ENCODE measurements at places on chromosomes 5 and 9.

- no peak for DNase-seq
Measured at GRCh38 chr5:138978080-138978479, 102.9 kb upstream of the LRRTM2 start.

DNA sequence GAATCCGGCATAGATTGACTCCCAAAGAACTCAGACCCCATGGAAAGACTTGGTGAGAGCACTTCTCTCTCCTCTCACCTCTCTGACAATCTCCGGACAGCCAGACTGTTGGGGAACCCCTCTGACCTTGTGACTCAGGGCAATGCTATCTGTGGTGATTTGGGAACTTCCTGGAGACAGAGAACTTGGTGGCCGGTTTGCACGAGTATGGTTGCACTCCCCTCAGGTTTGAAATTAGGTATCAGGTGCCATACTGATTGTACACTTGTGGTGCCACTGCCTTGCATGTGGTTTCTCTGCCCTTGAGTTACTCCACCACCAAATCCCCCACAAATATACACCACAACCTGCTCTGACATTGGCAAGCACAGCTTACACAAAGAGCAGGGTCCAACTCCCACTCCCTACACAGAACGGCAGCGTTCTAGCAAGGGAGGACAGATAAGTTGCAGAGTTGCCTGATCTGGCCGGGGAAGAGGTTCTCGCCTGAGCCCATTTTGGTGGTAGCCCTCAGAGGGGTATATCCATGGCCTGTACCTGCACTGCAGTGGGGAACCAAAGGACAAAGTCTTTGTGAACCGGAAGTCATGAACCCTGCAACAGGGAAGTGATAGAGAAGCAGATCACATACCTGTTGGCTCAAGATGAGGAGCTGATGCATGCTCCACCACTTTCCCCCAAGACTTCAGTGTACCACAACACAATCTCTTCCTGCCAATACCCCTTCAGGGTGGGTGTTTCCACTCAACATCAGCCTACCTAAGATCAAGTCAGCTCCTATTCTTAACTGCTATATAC, 255.1 kb downstream of the MCTP1 start:
- no peak for DNase-seq

- DNase-seq: no peak
Measured at GRCh38 chr9:113228130-113228665, 6.9 kb downstream of the SLC31A1 start.

DNA sequence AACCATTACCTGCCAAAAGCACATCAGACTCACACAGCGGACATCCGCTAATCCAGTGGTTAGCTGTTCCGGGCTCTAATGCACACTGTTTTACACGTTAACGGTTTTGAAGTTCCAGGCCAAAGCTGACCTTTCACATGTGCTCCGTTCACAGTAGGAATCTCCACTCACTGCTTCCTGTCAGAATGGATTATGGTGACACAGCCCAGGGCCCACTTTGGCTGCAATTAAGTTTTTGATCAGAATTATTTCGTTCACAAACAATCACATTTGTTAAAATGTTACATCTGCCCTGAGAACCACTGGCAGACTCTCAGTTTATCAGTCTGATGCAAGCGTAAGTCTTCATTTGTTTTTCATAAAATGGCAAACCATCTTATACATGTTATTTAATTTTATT, 30.2 kb upstream of the CATSPER3 start:
- DNase-seq: no peak

GRCh38 chr9:2180704-2181103, 165.6 kb downstream of the SMARCA2 start:
- DNase-seq: no peak

DNA sequence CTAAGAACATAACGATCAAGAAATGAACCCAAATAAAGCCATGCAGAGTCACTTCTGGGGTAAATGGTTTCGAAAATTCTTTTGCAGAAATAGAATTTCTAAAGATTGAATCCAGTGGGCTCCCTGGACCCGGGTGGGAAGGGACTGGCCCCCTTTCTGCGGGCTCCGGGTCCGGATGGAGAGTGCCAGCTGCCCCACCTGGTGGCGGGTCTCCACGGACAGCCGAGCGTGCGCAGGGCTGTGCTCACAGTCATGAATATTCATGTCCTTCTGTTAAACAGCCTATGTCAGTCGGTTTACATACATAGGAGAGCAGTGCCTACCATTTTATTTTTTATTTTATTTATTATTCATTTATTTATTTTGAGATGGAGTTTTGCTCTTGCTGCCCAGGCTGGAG, 4.7 kb upstream of the PPP1R26 start:
- DNase-seq: no peak

- DNase-seq: no peak
Measured at GRCh38 chr9:126198854-126199253, 127.8 kb upstream of the MVB12B start.

- no peak for DNase-seq
Measured at GRCh38 chr5:96528826-96529474, 95.9 kb upstream of the PCSK1 start.

DNA sequence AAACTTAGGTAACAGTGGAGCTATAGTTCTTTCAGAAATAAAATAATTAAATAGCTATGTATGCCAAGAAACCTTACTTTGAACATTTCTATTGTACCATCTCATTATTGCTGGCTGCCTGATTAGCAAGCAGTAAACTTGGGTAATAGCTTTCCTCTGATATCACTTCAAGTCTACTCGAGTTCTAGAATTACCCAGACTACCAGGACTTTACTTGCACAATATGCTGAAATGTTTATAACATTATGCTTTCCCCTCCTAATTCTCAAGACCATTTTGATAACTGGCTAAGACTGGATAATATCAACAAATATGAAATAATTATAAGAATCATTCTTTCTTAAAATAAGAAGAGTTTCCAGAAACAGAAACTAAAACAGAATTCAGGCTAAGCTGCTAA, 512.6 kb downstream of the RAB3C start:
- no peak for DNase-seq

Data from stimulated activated CD4-positive, alpha-beta T cell treated with anti-CD3 and anti-CD28 coated beads, Interleukin-12 subunit alpha, Interleukin-12 subunit beta, amount 100 ng/mL, for 48 hours (primary cell).